NCI-H526 (cell line): ENCODE measurements at places on chromosomes 4 and X.
A peak's percentile ranks its signal among the peaks of the same experiment; 100 is the strongest.

DNA sequence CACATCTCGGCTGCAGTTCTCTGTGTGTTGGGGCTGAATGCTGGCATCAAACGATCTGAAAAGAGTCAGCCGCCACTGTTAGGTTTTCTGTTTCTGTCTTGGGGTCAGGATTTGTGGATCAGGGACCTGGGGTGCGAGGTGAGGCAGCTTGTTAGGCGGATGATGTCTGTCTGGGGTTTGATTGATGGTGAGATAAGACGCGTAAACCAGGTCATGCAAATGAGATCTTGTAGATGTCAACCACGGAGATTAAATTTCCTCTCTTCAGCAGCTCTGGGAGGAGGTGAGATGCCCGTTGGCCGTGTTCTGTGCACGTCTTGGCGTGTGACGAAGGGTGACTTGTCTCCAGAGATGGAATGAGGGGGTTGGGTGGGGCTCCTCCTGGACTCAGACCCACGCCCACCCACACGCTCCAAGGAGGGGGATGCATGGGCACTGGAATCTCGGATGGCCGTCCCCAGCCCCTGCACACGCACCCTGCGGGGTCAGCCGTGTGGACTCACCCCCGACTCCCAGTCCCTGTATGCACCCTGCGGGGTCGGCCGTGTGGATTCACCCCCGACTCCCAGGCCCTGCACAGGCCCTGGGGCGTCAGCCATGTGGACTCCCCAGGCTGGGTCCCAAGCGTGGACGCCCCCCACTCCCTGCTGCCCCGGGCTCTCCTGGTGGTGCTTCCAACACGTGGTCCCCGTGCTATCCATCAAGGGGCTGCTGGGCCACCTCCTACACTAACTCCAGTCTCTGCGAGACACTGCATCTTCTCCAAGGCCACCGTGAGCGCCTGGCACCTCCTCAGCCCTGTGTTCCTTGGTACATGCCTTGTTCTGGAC is 16.0 kb upstream of the UVSSA start:
- DNase-seq = peak; percentile 38

GRCh38 chr4:20520901-20521300 is 179.4 kb upstream of the PACRGL start:
- no peak for DNase-seq

DNA sequence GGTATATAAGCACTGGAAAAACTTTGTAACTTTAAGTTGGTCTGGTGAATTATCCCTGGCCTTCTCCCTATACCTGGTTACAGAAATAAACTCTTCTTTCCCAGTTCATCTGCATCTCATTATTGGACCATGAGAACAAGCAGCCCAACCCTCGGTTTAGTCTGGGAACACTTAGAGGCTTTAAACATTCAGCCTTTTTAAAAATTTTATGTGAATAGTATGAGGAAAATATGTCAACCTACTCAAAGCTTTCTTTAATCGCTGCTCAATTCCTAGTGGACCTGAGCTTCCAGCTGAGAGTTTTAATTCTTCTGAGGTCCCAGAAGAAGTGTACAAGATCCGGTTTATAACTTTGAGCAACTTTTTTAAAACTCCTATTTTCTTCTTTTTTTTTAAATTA is 358.6 kb upstream of the NOCT start:
- DNase-seq = no peak

- DNase-seq = no peak
These were observed 187.5 kb upstream of the TBC1D9 start for GRCh38 chr4:140943486-140944198.

DNA sequence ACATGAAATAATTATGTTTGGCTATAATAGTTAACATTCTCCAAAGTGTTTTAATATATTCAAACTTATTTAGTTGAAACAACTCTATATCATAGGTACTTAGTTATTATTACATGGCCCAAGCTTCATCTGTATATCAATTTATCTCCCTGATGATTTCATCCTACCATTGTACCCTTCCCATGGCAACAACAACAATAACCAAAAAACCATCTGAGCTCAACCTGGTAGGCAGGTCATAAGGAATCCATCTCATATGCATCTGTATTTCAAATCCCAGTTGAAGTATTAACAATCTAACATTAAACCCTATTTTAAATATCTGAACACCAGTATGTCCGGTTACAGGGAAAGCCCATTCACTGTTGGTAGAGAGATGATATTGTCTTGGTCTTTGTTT is 33.1 kb upstream of the SLC7A11 start:
- no peak for DNase-seq

DNA sequence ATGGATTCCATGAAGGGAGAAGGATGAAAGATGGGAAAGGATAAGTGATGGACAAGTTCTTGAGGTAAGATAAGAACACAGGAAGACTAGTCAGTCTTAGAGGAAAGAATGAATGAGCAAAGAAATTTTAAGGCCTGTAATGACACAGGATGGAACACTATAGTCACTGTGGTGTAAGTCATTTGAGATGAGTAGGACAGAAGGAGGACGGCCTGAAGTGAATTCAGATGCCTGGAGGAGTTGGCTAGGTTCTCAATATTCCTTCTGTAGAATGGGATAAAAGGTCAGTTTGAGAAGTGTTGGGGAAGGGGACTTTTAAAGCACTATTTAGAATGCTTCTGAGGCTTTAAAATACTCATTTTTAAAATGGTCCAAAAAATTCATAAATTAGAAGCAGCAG is 3.9 kb downstream of the MSMO1 start:
- peak; percentile 46 for DNase-seq
